ENCODE measurements at places on chromosomes 3 and 15. TPM values are rescaled to one million over a fixed set of nuclear protein-coding genes. Genes with fewer than 3 reads are reported as not detected.

The MAGEL2 gene
- 0.16 TPM for total RNA-seq

The ADCY5 gene
- 163 TPM for total RNA-seq

- DNase-seq = no peak
Measured at GRCh38 chr15:76393614-76394013, 57.0 kb downstream of the ISL2 start.

GRCh38 chr3:66211779-66212178, 9.0 kb upstream of the SLC25A26 start:
- no peak for DNase-seq

DNA sequence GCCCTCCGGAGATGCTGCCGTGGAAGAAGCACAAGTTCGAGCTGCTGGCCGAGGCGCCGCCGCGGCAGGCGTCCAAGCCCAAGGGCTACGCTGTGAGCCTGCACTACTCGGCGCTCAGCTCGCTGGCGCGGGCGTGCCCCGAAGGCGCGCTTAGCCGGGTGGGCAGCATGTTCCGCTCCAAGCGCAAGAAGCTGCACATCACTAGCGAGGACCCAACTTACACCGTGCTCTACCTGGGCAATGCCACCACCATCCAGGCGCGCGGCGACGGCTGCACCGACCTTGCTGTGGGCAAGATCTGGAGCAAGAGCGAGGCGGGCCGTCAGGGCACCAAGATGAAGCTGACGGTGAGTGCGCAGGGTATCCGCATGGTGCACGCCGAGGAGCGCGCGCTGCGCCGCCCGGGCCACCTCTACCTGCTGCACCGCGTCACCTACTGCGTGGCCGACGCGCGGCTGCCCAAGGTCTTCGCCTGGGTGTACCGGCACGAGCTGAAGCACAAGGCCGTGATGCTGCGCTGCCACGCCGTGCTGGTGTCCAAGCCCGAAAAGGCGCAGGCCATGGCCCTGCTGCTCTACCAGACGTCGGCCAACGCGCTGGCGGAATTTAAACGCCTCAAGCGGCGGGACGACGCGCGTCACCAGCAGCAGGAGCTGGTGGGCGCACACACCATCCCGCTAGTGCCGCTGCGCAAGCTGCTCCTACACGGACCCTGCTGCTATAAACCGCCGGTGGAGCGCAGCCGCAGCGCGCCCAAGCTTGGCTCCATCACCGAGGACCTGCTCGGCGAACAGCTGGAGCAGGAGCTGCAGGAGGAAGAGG, 1.3 kb downstream of the FAM43A start:
- DNase-seq = no peak

- no peak for DNase-seq
Measured at GRCh38 chr3:40871394-40871793, 327.9 kb upstream of the CTNNB1 start.

DNA sequence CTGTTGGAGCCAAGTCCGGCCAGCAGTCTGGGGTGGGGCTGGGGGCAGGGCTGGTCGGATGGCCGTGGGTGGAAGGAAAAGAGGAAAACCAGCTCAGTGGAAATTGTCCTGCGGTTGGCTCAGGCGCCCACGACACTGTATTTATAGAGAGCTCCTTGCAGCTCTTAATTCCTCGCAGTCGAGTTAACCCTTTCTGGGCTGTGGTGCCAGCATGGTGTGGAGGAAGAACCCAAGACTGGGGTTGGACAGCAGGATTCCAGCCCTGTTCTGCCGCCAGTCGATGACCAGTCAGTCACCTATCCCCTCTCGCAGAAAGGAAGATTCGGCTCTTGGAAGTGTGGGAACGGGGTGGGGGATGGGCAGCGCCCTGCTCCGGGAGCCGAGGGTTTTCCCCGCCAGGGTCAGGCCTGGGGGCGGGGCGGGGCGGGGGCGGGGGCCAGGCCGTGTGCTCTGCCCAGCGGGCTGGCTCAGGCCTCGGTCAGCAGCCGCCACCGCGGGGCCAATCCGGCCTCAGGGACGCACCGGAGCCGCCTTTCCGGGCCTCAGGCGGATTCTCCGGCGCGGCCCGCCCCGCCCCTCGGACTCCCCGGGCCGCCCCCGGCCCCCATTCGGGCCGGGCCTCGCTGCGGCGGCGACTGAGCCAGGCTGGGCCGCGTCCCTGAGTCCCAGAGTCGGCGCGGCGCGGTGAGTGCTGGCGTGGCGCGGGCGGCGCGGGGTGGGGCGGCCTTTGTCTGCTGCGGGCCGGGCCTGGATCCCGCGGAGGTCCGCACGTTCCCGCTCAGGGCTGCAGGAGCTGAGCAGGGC, at the start of gene CD276:
Gene CD276 (plus strand): TSS at position 607 of the 804 bp plus-strand sequence. CDS start 15,257 bp downstream, outside the sequence.
- peak; percentile 77 for DNase-seq

The PLSCR1 gene
- total RNA-seq = 43.1 TPM

- DNase-seq = no peak
Measured at GRCh38 chr3:61589856-61590255, 28.5 kb downstream of the PTPRG start.

The DNAH12 gene
- total RNA-seq = 0.08 TPM

GRCh38 chr15:100009372-100009771, 276.1 kb upstream of the LYSMD4 start:
- no peak for DNase-seq

GRCh38 chr15:50075319-50075718, 43.7 kb downstream of the ATP8B4 start:
- no peak for DNase-seq

- no peak for DNase-seq
Measured at GRCh38 chr3:196274585-196274984, 12.9 kb downstream of the PCYT1A start.

The ERC2 gene
- 2.9 TPM for total RNA-seq

DNA sequence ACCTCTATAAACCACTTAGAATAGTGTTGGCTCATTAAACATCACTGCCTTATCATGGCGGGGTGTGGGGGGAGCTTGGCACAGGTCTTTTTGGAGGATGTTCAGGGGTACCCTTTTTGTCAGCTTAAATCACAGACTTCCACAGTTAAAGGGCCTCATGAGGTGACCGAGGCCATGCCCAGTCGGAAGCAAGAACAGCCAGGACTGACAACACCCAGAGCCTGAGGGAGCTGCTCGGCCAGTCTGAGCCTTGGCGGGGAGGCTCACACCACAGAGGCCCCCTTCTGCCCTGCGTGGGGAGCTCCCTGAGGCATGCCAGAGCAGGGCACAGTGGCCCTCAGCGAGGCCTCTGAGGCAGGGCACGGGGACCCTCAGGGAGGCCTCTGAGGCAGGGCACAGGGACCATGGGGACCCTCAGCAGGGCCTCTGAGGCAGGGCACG, 49.5 kb downstream of the UMPS start:
- DNase-seq = no peak

The AHSG gene
- total RNA-seq = not detected

GRCh38 chr3:87333393-87333892, 57.1 kb upstream of the POU1F1 start:
- no peak for DNase-seq

The TNK2 gene
- total RNA-seq = 38.6 TPM

The IQCF5 gene
- not detected for total RNA-seq

DNA sequence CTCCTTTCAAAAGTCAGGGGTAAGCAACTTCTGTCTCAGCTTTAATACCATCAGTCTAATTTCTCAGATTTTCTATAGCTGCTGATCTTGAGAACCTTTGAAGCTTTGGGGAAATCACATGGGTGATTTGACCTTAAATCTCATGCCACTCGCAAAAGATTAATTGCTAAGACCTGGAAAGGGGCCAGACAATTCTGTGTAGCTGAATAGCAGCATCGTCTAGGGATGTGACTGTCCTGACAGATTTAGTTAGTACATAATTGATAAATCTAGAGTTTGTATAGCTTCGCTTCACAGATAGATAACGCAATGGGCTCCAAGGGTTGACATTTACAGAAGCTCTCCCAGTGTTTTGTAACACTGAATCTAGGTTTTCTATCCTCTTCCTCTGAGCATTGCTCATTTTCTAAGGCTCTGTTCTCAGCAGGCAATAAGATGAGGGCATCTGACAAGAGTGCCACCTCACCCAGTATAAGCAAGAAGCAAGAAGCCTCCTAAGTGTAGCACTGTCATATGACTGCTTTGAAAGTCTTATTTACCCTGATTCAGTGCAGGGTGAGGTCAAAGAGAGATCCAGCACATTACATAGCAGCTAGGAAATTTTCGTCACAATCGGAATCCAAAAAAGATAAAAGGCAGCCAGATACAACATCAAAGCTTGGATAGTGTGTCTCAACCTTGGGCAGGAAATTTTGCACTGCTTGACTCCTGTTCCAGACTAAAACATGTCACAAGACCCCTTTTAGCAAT, 47.7 kb upstream of the DUT start:
- DNase-seq = no peak

- no peak for DNase-seq
Measured at GRCh38 chr3:106014518-106014917, 145.7 kb upstream of the CBLB start.

The PCOLCE2 gene
- total RNA-seq = 79.1 TPM

The GOLGA6L10 gene
- total RNA-seq = 0.33 TPM

- DNase-seq = no peak
Measured at GRCh38 chr3:112376992-112377391, 44.0 kb downstream of the CD200 start.

GRCh38 chr3:137692803-137693431, 71.2 kb upstream of the SOX14 start:
- DNase-seq = no peak

- DNase-seq = no peak
Measured at GRCh38 chr3:139127101-139127500, 82.4 kb upstream of the PRR23C start.

- DNase-seq = no peak
Measured at GRCh38 chr3:14658978-14659377, 7.4 kb downstream of the CCDC174 start.

The ATP2B2 gene
- total RNA-seq = 0.15 TPM

GRCh38 chr3:31234145-31234544, 298.6 kb upstream of the STT3B start:
- no peak for DNase-seq

- DNase-seq = no peak
Measured at GRCh38 chr3:49076646-49077045, 17.2 kb downstream of the QRICH1 start.

The CDCP1 gene
- total RNA-seq = 2.8 TPM

The FANCD2 gene
- total RNA-seq = 1.7 TPM

DNA sequence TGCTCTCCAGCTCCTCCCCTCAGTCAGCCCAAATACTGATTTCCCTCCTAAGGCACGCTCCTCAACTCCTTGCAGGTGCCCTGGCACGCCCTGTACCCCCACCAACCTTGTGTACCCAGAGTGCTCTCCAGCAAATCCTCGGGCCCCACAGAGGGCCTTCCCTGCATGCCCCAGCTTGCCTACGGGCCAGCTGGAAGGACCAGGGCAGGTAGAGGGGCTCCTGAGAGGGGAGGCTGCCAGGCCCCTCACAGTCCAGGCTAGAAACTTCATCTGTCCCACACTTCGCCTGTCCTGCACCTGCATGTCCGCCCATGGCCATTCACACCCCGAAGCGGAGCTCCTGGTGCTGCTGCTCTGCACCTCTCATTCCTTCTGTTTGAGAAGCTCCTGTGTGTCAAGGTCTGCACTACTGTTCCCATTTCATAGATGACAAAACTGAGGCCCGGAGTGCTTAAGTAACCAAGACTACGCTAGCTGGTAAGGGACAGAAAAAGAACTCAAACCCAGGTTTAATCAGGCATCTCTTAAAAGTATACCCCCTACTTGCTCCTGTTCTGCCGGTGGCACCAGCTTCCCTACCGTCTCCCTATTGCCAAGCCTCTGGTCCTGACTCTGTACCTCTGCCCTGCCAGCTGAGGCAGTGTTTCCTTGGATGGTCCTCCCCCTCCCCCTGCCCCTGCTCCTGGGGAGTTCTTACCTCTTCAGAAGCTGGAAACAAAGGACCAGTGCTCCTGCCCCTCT, 35.6 kb downstream of the ZXDC start:
- peak; percentile 38 for DNase-seq

The FBXO40 gene
- total RNA-seq = 81.6 TPM

The CFAP100 gene
- total RNA-seq = not detected

DNA sequence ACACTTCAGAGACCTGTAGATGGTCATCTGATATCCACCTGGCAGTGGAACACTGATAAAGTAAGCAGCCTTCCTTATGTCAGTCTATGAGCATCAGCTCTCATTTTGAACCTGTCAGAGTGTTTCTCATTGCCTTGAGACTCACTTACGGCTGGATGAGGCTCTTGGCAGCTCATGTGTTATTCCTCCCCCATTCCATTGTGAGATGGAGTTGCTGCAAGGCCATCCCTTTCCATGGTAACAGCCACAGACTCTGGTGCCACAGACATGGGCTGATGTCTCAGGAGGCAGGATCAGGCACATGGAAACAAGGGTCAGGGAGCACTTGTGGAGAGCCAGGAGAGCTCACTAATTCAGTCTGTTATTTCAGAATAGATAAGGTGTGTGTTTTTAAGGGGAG, 11.9 kb downstream of the KCNAB1 start:
- DNase-seq = no peak

The IDH3A gene
- 352 TPM for total RNA-seq

The LOXL1 gene
- 59.0 TPM for total RNA-seq

DNA sequence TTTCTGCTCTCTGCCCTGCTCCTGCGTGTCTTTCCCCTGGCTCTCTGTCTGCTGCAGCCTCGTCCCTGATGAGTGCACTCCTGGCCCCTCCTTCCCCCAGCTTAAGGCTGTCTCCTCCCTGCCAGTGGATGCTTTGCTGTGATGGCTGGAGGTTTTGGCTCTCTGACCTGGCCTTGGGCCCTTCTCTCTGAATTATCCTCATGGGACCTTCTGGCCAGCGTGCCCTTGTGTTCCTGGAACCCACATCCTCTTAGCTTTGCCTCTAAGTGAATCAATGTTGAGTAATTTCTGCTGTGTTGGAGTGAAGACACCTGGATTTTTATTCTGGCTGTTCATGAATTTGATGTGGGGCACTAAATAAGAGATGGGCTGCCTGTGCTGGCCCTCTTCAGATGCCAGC, 9.8 kb upstream of the TNFAIP8L3 start:
- DNase-seq = peak; percentile 79

DNA sequence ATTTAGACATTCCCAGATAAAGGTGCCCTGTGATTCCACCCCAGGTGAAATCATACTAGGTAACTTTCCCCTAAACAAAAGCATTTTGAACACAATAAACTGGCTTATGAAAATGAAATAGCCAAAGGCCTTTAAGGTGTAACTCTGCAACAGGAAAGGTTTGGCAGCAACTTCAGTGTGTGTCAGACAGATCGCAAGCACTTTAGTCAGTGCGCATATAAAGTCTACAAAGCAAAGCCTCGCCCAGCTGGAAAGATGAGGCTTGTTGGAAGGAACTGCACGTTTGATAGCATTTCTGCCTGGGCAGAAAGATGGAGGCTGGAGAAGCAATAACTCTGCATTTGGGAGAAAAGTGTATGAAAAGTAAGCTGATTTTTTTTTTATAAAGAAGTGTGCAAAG, 57.9 kb downstream of the PRICKLE2 start:
- DNase-seq = no peak

- no peak for DNase-seq
Measured at GRCh38 chr15:94127006-94127405, 104.4 kb upstream of the MCTP2 start.

The GOLGA6L7 gene
- total RNA-seq = not detected
